Kidney epithelial cell (primary cell): ENCODE measurements at places on chromosomes 1 and 21. TPM values are rescaled to one million over a fixed set of nuclear protein-coding genes. Genes with fewer than 3 reads are reported as not detected.

SLC1A7 gene
- not detected in 2 replicates for total RNA-seq

GJA4 gene
- not detected in 2 replicates for total RNA-seq

PRAMEF27 gene
- total RNA-seq: not detected in 2 replicates

UBE2U gene
- total RNA-seq: not detected in 2 replicates

OVAAL gene
- total RNA-seq: not detected in 2 replicates

KRTAP19-2 gene
- total RNA-seq: not detected in 2 replicates

ROR1 gene
- 18.6 and 21.5 TPM in 2 replicates for total RNA-seq

ANGPTL3 gene
- not detected in 2 replicates for total RNA-seq

NT5C1A gene
- not detected in 2 replicates for total RNA-seq
